ENCODE measurements at places on chromosomes 16 and 17. TPM values are rescaled to one million over a fixed set of nuclear protein-coding genes. Genes with fewer than 3 reads are reported as not detected.

Gene CACNG1
- not detected for total RNA-seq

Gene SPATA22
- total RNA-seq = not detected

GRCh38 chr17:32831627-32832243, 45.2 kb downstream of the MYO1D start:
- no peak for DNase-seq

GRCh38 chr17:60371818-60372510, 20.0 kb downstream of the USP32 start:
- no peak for DNase-seq

DNA sequence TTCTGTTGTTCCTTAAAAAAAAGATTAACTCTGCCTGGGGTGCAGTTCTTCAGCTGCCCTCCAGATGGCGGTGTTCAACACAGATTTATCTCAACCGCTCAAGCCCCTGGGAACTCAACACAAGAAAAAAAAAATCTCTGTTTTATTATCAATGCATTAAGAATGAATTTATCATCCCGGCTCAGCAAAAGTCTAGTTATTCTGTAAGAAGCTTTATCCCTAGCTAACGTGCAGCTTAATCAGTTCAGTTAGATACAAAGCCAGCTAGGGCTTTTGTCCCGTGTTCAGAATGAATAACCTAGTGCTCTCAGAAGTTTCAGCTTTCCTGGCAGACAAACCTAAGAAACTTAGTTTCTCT, 475.9 kb upstream of the CCL2 start:
- DNase-seq = peak; percentile 57

- DNase-seq = no peak
Measured at GRCh38 chr17:2023692-2024571, 1.2 kb downstream of the RTN4RL1 start.

- no peak for DNase-seq
Measured at GRCh38 chr16:66287416-66287815, 79.1 kb upstream of the CDH5 start.

DNA sequence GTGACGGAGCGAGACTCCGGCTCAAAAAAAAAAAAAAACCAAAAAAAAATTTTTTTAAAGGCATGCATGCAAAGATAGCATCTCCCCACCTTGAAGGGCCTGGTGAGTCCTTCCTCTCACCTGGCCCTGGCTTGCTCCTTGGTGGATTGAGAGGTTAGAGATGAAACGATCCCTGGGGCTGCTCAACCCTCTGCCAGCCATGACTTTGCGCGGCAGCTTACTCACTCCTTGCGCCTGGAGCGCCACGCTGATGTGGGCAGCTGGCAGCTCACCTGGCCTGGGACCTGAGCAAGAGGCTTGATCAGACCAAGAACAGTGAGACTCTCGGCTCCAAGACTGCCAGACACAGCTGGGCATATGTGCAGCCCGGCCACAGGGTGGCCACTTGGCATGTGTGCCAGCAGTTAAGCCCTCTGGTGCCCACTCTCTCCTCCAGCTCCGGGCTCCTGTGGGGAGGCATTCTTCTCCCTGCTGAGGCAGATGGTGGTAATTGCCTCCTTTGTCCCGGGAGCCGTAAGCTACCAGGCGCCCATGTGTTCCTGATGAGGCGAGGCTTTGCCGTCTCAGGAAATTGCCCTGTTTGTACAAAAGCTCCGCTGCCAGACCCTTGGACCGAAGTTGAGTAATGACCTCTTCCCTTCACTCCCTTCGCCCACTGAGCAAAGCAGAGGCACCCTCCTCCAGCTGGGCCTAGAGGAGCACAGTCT, 5.1 kb upstream of the EVPL start:
- DNase-seq = peak; percentile 27

GRCh38 chr17:82710499-82711232, 5.8 kb upstream of the FN3KRP start:
- DNase-seq = no peak

Gene ANKRD40CL
- total RNA-seq = not detected

DNA sequence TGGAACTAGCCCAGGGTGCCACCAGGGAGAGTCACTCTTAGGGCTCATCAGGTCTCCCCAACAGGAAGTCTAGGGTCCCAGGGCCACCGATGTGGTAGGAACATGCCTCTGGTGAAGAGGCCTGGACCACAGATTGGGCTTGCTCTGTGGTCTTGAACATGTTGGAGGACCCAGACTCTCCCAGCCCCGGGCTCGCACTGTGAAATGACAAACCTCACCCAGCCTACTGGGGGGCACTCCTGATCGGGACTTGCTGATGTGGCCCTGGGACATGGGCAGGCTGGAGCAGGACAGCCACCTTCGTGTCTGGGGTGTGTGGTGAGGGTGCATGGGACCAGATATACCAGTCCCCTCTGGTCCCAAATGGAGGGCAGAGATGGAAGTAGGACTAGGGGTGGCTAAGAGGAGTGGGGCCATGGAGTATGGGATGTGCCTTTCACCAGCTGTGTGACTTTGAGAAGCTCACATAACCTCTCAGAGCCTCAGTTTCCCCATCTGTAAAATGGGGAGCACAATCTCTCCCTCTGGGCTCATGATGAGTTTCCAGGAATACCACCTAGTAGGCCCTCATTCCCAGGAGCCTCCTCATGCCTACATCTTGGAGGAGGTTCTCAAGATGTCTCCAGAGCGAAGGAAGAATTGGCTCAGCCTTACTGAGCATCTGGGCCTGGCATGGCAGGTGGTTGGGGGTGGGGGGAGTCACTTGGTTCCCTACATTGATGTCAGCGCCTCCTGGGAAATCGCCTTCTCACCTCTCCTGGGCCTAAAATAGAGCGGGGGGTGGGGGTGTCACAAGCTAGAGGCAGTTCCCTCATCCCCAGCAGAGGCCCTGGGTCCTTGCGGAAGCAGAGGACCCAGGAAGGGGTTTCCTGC, 1.5 kb upstream of the ADAM11 start:
- DNase-seq = no peak

- DNase-seq = no peak
Measured at GRCh38 chr16:52451971-52452421, 94.9 kb downstream of the TOX3 start.

DNA sequence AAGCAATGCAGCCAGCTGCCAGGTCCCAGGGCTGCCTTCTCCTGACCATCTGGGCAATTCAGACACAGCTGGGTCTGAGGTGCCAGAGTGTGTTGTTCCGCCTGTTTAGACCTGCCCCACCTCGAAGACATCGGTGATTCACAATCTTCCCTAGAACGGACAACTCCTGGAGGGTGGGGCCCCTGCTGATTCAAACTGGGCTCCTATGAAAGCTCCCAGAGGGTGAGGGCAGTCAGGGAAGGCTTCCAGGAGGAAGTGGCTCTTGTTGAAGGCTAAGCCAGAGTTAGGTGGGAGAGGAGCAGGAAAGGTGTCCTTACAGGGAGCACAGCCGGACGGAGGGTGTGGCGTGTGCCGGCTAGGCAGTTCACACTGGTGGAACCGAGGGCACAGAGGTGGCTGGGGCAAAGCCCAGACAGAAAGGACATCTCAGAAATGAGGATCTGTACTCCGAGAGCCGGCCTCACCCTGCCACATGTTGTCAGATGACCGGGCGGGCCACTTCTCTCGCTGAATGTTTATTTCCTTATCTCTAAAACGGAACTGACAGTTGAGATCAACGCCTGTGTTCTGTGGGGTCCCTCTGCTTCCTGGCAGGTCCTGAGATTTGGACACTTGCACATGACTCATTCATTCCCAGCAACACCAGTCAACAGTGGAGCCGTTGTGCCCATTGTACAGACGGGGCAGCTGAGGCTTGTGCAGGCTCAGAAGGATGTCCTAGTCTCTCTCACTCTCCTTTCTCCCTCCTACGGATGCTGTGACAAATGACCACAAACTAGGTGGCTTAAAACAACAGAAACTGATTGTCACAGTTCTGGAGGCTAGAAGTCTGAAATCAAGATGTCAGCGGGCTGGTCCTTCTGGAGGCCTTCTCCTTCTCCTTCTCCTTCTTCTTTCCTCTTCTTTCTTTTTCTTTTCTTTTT, 26.9 kb upstream of the LITAF start:
- no peak for DNase-seq

Gene CCL16
- total RNA-seq = 0.51 TPM

Gene RAB26
- total RNA-seq = 0.91 TPM

Gene TCAP
- 0.93 TPM for total RNA-seq

Gene OR1A1
- not detected for total RNA-seq

Gene C17orf113
- total RNA-seq = 0.20 TPM

DNA sequence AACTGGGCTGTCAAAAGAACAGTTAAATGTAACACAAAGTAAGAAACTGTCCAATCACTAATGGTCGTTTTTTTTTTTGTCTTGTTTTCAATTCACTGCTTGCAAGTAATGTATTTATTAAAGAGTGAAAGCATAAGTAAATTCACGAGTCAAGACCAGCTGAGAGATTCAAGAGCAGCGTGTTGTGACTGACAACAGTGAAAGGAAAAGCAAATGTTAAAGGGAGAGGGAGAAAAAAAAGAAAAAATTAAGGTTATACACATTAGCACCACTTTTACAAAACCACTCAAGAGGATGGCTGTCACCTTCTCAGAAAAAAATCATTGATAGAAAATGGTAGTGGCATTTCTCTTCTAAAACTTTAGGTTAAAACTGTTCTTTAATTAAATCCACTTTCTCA, 36.1 kb downstream of the GPATCH8 start:
- peak; percentile 10 for DNase-seq

- DNase-seq = no peak
Measured at GRCh38 chr16:17457513-17457912, 13.2 kb downstream of the XYLT1 start.

- DNase-seq = peak; percentile 68
Measured at GRCh38 chr17:34637548-34638525, 58.5 kb downstream of the TMEM132E start.

- peak; percentile 27 for DNase-seq
Measured at GRCh38 chr17:1999557-2000251, 25.4 kb downstream of the RTN4RL1 start.

- no peak for DNase-seq
Measured at GRCh38 chr16:81921843-81922584, 89.3 kb downstream of the SDR42E1 start.

DNA sequence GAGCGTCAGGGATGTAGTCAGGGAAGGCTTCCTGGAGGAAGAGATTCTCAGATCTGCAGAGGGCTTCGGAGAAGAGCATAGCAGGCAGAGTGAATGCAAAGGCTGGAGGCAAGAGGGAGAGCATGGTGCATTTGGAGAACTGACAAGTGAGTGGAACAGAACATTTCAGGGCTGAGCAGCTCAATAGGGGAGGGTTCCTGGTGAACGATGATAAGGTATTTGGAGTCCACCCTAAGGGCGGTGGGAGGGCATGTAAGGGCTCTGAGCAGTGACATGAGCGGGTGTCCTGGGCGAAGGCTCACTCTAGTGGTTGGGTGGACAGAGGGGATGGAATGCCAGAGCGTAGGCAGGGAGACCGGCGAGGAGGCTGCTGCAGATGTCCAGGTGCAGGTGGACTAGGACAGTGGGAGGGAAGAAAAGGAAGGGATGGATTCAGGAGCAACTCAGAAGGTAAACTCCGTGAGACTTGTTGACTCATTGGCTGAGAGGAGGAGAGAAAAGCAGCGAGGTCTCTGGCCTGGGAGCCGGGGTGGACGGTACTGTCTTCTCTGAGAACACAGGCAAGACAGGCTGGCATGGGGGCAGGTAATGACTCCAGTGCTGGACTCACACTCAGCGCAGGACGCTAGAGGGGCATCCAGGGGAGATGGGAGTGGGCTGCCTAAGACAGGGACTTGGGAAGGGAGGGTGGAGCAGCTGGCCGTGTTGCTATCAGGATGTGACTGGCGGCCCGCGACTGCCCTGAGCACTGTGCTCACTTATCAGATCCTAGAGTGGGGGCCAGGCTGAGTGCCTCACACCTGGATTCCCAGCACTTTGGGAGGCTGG, 1.4 kb upstream of the PITPNA start:
- DNase-seq = no peak

Gene CD300H
- not detected for total RNA-seq

DNA sequence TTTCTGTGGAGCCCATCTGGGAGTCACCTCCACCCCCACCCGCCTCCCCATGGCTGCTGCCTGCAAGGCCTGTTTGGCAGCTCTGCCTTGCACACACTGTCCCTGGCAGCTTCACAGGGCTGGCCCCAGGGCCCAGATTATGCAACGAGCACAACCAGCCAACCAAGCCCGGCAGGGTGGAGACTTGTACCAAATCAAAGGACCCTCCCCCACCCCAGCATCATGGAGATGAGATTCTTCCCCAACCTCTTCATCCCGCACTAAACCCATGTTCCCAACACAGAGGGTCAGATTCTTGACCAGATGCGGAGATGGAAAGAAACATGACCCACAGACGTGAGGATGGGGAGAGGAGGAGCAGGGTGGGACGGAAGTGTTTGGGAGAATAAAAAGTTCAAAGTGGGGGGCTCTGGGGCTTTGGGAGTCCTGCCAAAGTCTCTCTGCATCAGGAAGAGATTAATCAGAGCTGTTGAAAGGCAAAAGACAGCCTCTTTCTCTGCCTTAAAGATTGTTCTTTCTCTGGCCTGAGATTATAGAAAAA, 3.8 kb downstream of the SMARCD2 start:
- no peak for DNase-seq

Gene MYO15A
- total RNA-seq = 0.46 TPM

GRCh38 chr17:76266244-76266938, 1.2 kb downstream of the UBALD2 start:
- DNase-seq = peak; percentile 53

DNA sequence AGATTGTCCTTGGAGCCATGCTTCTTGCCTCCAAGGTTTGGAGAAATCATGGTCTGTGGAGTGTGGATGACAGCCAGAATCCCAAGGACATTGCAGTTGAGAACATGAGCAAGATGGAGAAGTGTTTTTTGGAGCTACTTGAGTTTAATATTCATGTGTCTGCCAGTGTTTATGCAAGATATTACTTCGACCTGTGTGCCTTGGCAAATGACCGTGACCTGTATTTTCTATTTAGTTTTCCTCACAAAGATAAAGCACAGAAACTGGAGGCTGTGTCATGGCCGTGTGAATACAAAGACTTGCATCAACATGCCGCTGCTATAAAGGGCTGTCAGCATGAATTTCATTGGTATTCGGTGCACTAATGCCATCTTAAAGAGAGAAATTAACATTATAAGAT, 9.0 kb downstream of the GGA2 start:
- DNase-seq = no peak

- DNase-seq = no peak
Measured at GRCh38 chr16:15855704-15856003, 1.2 kb downstream of the MYH11 start.

Gene SLC22A31
- total RNA-seq = not detected

Gene CD7
- not detected for total RNA-seq

GRCh38 chr16:54015147-54015546, 271.4 kb downstream of the IRX3 start:
- no peak for DNase-seq

GRCh38 chr17:58228679-58229078, 9.6 kb upstream of the MKS1 start:
- DNase-seq = no peak

- DNase-seq = no peak
Measured at GRCh38 chr16:69306031-69306430, 5.1 kb upstream of the VPS4A start.

GRCh38 chr16:5982979-5983378, 885.4 kb upstream of the EEF2KMT start:
- DNase-seq = no peak

All from endothelial cell of umbilical vein (primary cell).